SW480 (cell line): ENCODE measurements at places on chromosomes 4 and X.

DNA sequence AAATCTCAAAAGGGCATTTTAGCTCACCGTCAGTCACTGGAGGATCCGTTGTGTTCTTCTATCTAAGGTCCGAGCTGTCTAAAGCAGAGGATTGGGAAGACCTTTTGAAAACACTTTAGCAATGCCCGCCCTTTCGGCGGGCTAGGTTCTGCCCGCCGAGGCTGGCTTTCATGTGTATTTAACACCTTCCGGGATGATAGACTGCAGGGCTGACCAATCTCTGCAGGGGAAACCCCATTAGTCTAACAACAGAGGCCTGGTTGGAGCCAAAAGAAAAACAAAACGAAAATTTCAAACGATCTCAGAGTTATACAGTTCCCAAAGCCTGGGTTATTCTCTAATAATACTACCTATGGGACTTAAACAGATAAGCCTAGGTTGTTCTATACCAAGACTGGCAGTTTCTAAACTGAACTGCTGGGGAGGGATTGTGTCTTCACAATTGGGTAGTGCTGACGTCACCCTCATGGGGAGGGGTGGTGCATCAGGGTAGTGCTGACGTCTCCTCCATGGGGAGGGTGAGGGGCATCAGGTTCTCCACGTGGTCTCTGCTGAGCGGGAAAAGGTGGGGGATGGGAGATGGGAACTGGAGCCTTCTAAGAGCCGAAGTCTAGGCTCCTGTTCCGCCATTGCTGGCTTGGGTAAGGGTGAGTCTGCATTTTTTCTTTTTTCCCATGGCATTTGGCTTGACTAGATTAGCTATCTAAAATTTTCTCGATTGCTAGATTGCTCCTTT, 14.8 kb upstream of the CUL4B start:
- DNase-seq = no peak

GRCh38 chrX:69291116-69291515, 125.9 kb upstream of the PJA1 start:
- DNase-seq = no peak

DNA sequence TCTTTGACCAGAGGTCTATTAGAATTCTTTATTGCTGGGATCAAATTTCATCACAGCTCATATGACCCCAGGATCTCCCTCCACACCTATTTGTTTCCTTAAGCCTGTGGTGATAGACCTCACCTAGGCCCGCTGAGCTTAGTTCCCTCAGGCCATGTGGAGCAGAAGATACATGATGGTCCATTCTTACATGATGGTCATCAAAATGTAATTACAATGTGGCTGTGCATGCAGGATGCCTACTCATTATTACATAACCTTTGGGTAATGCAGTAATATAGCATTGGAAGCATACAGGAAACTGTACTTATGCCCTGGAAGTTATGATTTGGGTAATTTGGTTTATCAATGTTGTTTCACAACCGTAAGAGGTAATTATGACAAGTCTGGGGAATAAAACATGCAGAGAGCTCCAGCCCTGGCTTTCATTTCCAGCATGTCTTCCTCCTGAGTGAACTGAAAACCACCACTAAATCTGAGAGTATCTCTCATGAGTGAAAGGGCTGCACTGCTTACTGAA, 67.0 kb upstream of the AGA start:
- DNase-seq = no peak

DNA sequence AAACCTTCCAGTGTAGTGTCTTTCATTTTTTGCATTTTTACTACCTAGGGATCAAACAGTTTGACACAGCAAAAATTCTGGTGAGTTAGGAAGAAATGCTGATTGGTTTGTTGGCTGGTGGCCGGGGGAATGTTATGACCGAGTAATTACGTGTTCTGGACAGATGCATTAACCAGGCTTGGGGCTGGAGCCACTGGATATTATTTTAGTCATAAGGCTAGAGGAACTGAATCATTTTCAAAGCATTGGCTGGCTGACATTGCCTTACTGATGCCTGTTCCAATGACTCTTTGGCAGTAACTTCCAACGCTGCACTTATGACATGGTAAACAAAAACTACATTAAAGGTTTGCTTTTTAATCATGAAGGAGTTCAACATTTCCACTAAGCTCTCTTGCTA, 84.6 kb downstream of the FBXO8 start:
- DNase-seq = no peak

DNA sequence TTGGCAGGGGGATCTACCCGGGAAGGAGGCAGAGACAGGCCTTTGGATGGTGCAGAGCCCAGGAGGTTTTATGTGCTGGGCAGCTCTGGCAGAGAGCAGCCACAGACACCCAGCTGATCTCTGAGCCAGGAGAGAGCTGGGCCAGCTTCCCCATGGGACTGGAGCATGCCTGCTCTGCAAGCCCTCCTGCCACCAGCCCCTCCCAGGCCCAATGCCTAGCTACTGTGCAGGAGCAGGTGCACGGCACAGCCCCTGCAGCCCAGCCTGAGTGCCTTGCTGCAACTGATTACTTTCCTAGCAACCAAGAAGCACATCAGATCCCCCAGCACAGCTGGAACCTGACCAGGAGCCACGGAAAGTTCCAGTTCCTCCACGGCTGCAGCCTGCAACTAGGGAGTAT, 57.8 kb upstream of the BEND2 start:
- no peak for DNase-seq

GRCh38 chr4:103046416-103047290, 27.1 kb upstream of the SLC9B1 start:
- DNase-seq = peak; percentile 28

- DNase-seq = no peak
Observed at GRCh38 chr4:56182356-56182755, 204.9 kb downstream of the AASDH start.

- DNase-seq = no peak
Observed at GRCh38 chrX:290476-291166, 9.4 kb downstream of the PLCXD1 start.

DNA sequence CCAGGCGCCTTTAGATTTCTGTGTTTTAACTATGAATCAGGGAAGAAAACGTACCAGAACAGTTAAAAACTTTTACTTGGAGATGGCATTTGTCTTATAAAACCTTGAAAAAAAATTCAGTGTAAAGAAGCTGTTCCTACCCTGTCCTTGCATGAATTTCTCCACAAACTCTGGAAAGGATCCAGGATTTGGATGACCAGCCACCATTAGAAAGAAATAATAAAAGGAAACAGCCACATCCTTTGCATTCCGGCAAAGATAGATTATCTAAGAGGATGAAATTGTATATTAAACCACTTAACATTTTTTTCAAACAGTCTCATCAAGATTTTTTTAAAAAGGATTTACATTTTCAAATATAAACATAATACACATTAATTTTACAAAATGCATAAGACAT, 10.6 kb downstream of the SULT1E1 start:
- DNase-seq = no peak

DNA sequence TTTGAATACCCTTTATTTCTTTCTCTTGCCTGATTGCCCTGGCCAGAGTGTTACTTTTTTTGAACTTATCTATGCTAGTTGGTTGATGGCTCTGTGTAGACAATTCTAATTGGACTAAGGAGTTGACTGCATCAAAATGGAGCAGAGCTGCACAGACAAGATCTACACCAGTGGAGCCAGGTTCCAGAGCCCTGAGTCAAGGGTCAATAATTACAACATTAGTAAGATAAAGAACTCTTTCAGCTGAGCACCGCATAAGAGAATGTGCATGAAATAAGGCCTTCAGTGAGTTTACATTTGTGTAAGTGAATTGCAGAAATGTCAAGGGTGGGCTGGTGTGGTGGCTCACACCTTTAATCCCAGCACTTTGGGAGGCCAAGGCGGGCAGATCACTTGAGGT, 599.7 kb upstream of the TENM3 start:
- DNase-seq = no peak

DNA sequence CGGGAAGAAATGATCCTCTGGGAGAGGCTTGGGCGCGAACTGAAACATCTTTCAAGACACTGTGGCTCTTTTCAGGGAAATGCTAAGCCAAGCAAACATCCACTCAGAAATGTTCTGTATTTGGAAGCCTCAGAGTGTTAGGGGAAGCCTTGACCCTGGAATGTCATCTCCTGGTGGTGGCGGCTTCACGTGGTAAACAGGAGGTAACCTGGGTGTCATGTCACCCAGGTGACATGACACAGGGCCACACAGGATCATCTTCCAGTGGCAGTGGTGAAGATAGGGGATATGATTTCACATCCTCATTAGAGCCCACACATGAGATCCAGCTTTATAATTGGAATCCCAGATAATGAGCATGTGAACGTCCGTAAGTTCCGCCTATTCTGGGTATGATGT, 140.0 kb downstream of the TBL1X start:
- DNase-seq = no peak

DNA sequence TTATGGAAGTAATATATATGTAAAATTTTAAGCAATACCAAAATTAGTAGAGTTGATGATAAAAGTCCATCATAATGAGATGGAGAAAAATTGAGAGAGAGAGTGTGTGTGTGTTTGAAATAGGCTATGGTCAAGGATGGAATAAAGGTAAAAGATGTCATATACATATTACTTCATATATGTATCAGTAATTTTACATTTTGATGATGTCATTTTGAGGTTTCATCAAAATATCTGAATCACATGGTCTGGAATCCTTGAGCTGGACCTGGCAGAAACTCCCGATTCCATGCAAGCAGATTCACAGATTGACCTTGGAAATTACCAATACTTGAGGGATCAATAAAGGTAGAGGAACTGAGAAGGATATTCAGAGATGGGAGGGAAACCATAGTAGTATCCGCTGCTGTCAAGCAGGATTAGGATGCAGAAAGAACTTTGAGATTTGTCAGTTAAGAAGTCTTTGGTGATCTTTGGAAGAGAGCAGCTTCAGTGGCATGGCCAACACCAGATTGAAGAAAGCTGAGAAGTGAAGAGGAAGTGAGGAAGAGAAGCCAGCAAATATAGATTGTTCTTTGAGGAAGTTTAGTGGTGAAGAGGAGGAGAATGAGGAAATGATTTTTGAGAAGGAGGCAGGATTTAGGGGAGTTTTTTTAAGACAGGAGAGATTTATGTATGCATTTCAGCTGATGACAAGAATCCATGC, 21.5 kb downstream of the DNAAF6 start:
- DNase-seq = no peak

GRCh38 chrX:15594371-15594770, 6.4 kb downstream of the ACE2 start:
- no peak for DNase-seq

GRCh38 chr4:11297201-11297600, 131.5 kb downstream of the HS3ST1 start:
- DNase-seq = no peak

DNA sequence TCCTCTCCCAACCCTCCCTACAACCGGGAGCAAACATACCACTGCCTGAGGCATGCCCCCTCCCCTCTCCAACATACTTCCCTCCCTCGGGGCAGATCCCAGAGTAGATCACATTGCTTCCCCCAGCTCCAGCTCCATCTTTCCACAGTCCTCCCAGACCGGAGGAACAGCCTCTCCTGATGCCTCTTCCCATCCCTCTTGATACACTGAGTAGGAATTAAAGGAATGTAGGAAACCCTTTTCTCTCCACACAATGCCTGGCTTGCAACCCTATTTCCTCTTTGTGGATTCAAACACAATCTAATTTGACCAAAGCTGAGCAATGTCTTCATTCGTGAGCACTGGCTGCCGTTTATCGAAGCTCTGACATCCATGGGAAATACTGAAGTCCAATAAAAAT, 339.8 kb downstream of the BCOR start:
- DNase-seq = no peak

GRCh38 chrX:101051153-101051548, 760 bp downstream of the TRMT2B start:
- DNase-seq = no peak

- no peak for DNase-seq
Observed at GRCh38 chrX:153686711-153687110, 1.0 kb upstream of the SLC6A8 start.

DNA sequence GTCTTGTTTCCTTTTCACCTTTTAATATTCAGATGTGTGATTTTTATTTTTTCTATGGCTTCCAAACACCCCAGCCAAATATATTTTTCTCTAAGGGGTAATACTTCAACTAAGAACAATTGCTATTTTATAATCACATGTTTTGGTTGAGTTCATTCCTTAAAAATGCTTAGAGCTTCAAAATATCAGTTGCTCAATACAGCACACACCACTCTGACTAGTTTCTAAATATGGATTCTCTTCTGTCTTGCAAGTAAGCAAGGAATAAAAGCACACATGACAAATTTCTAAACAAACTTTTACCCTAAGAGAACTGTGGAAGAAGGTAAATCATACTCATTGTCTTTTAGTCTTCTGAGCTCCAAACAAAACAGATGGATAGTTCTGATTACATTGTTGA, 27.2 kb downstream of the ANTXR2 start:
- no peak for DNase-seq

GRCh38 chr4:96946552-96946951, 1106.7 kb downstream of the PDHA2 start:
- DNase-seq = no peak

- DNase-seq = no peak
Observed at GRCh38 chr4:15890246-15890829, 48.2 kb downstream of the FGFBP1 start.

DNA sequence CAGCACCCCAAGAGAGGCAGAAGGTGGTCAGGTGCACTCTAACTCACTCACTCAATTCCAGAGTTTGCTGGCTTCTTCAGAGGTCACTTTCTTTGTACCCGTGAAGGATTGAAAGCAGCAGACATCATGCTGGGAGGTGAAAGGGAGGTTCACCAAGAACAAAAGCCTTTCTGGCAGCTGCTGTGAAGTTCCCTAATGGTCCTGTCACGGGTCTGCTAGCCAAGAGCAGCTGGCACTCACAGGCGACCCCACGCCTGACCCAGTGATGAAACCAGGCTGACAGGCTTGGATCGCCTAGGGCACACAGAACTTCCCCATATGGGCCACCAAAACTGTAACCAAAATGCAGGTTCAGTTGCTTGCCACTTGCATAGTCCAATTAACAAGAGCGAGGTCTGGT, 11.8 kb downstream of the NUDT11 start:
- DNase-seq = no peak

- no peak for DNase-seq
Observed at GRCh38 chr4:10117359-10118047, 904 bp upstream of the WDR1 start.

DNA sequence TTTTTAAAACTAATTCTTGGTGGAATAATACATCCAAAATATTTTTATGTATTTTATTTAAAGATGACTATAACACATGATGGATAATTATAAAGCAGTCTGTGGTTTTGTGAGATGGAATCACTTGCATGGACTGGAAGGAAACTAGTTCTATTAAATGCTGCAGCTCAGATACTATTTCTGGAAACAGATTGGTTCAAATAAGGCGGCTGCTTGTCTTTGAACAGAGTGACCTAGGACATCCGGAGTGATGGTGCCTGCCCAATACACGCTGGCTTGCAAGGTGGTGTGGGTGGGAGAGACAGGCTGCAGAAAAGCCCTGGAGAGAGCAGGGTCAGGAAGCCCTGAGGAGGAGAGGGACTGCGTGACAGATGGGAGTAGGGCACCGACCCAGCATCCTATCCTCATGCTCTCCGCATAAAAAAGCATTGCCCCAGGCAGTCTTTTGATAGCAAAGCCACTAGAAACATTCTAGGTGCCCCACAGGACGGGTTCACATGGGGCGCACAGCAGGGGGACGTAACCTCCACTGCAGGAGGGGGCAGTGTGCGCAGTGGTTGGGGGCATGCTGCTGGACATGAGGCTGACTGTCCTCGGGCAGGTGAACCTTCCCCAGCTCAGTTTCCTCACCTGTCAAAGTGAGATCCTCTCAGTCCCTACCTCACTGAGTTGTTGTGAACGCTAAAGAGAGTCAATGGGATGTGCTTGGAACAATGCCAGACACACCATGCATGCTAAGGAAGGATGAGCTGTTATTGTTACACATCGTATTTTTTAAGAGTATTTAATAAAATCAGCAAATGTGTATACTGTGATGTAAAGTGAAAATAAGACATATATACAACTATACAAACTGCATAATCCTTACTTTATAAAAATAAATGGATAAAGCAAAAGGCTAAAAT, 71.3 kb downstream of the EVC2 start:
- DNase-seq = peak; percentile 11
